ENCODE measurements at places on chromosomes 13 and 19.
A peak's percentile ranks its signal among the peaks of the same experiment; 100 is the strongest.

DNA sequence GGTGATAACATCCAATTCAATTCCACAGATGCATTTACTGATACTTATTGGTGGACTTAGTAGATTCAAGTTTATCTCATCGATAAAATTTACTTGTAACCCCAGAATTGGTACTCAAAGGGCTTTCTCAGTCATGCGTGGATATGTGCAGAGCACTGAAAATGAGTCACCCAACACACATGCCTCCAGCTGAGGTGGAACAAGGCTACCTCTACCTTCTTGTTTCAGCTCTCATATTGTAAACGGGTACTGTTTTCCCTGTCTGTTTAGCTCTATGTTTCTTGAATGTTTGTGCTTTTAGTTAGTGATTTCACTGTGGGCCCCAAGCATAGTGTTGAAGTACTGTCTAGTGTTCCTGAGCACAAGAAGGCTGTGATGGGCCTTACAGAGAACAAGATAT lies 1.5 kb downstream of the LRRC63 start:
- no peak for DNase-seq

- DNase-seq, result peak; percentile 3
These were observed 8.9 kb upstream of the CYP4F3 start for GRCh38 chr19:15631817-15632216.

DNA sequence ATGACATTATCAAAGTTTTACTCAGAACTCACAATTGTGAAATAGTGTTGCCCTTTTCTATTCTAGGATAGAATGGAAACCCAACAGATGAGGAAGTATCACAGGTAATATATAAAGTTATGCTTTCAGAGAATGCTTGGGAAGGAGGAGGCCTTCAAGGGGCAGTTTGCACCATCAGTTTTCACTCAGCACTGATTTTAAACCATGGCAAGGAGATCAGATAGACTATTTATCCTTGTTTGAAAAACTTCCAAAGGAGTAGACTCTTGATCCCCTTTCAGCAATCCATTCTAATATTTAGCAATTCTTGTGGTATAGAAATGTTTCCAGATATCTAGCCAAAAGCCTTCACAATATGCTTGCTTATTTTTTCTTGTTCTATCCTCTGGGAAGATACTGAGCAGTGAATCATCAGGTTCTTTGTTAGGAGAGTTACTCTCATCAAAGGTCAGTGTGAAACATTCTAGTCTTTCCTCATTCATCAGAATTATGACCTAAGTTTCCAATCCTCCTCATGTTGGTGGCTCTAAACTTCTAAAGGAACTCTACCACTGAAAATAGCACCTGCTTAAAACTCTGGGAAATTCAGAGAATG lies 3.8 kb downstream of the GPC6 start:
- DNase-seq, result no peak

DNA sequence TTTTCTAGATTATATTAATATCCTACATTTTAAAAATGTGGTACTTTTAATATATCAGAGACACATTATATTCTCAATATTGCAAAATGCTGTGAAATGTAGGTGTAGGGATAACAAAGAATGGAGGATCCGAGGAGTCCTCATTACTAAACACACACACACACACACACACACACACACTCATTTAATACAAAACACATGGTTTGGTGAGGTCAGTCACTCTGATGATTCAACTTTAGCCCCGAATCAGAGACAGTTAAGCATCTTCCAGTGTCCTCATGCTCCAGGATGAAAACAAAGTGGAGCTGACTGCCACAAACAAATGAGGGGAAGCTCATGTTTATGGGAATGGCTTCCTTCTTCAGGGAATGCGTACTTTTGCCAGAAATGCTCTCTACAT lies 147.5 kb downstream of the CYSLTR2 start:
- no peak for DNase-seq

- DNase-seq, result no peak
These were observed 15.1 kb downstream of the ZNF160 start for GRCh38 chr19:53088091-53088490.

- no peak for DNase-seq
These were observed 23.3 kb downstream of the WTIP start for GRCh38 chr19:34504809-34505291.

DNA sequence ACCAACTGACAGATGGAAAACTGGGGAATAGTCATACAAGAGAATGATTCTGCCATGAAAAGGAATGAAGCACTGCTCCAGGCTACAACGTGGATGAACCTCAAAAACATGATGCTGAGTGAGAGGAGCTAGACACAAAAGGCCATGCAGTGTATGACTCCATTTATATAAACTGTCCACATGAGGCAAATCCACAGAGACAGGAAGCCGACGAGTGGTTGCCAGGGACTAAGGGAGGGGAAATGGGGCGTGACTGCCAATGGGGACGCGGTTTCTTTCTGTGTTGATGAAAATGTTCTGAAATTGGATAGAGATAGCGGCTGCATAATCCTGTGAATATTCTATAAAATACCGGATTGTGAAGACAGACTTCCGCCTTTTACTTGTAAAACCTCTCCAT lies 10.2 kb downstream of the SMIM7 start:
- no peak for DNase-seq

DNA sequence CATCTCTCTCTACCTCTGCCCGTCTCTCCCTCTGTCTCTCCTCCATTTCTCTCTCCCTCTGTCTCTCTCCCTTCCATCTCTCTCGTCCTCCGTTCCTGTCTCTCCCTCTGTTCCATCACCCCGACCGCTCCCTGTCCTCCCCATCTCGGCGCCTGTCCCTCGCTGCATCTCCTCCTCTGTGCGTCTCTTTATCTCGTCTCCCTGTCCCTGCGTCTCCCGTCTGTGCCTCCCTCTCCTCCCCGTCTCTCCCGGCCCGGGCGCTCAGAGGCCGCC lies 4.6 kb downstream of the GRIN2D start:
- no peak for DNase-seq

GRCh38 chr19:45477713-45478453 lies 10.1 kb downstream of the FOSB start:
- DNase-seq, result no peak

DNA sequence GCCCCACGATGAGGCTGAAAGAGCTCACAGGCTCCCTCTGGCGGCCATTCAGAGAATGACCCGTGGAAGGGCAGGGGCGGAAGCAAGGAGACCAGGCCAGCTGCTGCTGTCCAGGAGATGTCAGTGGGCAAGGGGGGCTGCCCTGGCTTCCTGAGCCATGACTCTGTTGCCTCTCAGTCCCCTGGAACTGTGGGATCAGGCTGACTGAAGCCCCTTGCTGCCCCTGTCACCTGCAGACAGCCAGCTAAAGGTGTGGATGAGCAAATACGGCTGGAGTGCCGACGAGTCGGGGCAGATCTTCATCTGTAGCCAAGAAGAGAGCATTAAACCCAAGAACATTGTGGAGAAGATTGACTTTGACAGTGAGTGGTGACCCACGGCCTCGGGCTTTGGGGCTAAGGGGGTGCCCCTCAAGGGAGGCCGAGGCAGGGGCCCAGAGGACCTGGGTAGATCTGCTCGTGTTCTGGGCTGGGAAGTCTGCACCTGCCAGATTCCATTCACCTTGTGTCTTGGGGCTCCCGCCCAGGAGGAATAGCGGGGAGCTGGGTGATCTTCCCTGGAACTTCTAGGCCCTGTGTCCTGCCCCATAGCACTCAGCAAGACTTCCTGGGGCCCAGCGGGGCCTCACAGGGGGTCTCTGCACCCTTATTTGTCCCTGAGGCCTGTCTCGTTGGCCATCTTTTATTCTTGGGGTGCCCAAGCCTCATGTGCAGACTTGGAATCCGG lies 12.5 kb upstream of the ACTN4 start:
- DNase-seq, result peak; percentile 32

GRCh38 chr13:77460195-77460594 lies 75.3 kb upstream of the SCEL start:
- DNase-seq, result peak; percentile 26

- no peak for DNase-seq
These were observed 61.4 kb upstream of the SLITRK1 start for GRCh38 chr13:83943530-83944279.

DNA sequence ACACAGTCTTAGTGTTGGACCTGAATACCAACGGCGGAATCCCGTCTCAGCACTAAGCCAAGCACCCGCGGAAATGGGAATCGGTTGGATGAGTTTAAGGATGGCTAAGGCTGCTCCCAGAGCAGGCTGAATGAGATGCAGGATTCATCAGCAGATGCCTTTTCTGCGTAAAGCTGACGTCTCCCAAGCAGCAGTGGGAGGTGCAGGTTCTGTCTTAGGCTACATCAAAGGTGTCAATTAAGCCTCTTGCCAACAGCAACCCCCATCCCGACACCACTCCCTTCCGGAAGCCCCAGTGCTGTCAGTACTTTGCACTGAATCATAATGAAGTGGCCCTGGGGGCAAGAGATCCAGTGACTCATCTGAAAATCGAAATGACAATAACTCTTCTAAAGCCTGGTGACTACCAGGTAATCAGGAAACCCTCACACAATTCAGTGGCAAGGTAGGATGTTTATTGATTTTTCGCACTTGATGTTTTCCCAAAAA lies 275.6 kb downstream of the DCLK1 start:
- no peak for DNase-seq

All from GM12878 (cell line).